Fibroblast of skin of back (primary cell): ENCODE measurements at places on chromosomes 1 and 21.

- DNase-seq, result no peak
These were observed 115.1 kb upstream of the CHODL start for GRCh38 chr21:18129526-18129925.

- no peak for DNase-seq
These were observed 9.7 kb downstream of the CD244 start for GRCh38 chr1:160853014-160853413.

DNA sequence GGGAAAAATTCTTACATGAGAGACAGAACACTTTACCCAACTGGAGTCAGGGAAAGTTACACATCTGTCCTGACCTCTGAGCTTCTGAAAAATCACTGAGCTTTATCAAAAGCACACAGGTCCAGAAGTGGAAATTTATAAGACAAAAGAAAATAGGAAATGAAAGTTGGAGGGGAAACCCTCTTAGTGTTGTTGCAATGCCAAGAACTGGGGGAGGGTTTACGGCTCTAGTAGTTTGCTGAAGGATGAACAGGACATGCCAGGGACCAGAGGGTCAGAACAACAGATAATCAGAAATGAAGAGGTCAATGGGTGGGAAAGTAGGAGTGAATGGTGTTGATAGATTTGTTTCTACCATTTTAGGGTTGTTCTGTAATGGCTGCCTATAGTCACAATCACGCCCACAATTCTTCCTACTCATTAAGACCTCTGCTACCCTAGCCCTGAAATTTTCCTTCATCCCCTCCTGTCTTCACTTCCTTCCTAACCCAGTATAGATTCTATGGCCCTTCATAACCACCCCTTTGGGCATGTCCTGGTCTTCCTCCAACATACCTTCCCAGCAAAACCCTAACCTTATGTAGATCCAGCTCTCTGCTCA, 30.3 kb upstream of the FMOD start:
- no peak for DNase-seq

- DNase-seq, result no peak
These were observed 32.3 kb downstream of the CFAP57 start for GRCh38 chr1:43204394-43204793.

DNA sequence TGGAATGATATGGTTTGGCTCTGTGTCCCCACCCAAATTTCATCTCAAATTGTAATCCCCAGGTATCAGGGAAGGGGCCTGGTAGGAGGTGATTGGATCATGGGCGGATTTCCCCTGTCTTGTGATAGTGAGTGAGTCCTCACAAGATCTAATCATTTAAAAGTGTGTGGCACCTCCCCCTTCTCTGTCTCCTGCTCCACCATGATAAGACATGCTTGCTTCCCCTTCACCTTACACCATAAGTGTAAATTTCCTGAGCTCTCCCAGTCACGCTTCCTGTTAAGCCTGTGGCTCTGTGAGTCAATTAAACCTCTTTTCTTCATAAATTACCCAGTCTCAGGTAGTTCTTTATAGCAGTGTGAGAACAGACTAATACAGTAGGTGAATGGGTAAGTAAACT, 109.3 kb downstream of the DMRTB1 start:
- no peak for DNase-seq

GRCh38 chr21:44848821-44849521, 24.5 kb downstream of the PTTG1IP start:
- DNase-seq, result no peak

GRCh38 chr1:14108356-14109275, 408.6 kb downstream of the PRDM2 start:
- DNase-seq, result no peak

DNA sequence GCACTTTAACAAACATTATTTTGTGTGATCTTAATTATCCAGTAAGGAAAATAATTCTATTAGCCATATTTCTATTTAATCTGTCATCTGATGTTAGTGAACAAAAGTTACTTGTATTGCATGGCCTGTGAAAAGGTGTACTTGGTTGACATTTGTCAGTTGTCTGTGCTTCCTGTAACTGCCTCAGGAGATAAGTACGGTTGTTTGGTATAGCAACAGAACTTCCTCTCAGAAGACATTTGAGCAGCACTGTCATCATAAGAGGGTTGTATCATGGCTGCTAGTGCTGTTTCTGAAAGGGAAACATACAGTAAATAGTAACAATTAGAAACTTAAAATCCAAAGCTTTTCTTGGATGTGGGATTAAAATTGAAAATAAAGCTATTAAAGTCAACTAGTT, 3.4 kb downstream of the BLZF1 start:
- no peak for DNase-seq

- DNase-seq, result peak; percentile 40
These were observed 37.1 kb upstream of the CTTNBP2NL start for GRCh38 chr1:112358798-112359408.
